NCI-H524 (cell line): ENCODE measurements at places on chromosomes 16 and 17.

GRCh38 chr16:7148606-7149005, 184.0 kb upstream of the RBFOX1 start:
- DNase-seq: no peak

- no peak for DNase-seq
These were observed 17.2 kb downstream of the PRKCB start for GRCh38 chr16:23852794-23853562.

DNA sequence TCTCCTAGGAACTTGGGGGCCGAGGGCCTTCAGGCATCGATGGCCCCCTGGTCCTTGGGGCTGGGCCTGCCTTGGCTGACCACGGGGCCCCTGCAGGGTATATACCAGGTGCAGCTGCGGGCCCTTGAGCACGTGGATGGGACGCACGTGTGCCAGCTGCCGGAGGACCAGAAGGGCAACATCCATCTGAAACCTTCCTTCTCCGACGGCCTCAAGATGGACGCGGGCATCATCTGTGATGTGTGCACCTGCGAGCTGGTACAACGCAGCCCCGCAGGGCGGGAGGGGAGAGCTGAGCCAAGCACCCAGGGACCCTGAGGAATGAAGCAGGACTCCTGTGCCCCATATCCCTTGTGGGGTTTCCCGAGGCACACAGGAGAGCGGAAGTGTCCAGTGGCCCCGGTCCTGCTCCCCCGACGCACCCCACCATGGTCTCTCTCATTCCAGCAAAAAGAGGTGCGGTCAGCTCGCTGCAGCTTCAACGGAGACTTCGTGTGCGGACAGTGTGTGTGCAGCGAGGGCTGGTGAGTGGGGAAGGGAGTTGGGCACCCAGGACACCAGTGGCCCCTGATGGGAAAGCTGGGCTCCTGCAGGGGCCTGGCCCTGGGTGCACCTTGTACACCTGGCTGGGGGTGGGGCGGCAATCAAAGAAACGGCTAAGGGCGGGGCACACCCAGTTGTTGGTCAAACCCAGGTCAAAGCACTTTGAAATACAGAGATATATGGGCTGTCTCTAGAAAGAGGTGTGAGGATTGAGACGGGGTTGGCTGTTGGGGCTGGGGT, 10.6 kb downstream of the ITGB4 start:
- DNase-seq: no peak

DNA sequence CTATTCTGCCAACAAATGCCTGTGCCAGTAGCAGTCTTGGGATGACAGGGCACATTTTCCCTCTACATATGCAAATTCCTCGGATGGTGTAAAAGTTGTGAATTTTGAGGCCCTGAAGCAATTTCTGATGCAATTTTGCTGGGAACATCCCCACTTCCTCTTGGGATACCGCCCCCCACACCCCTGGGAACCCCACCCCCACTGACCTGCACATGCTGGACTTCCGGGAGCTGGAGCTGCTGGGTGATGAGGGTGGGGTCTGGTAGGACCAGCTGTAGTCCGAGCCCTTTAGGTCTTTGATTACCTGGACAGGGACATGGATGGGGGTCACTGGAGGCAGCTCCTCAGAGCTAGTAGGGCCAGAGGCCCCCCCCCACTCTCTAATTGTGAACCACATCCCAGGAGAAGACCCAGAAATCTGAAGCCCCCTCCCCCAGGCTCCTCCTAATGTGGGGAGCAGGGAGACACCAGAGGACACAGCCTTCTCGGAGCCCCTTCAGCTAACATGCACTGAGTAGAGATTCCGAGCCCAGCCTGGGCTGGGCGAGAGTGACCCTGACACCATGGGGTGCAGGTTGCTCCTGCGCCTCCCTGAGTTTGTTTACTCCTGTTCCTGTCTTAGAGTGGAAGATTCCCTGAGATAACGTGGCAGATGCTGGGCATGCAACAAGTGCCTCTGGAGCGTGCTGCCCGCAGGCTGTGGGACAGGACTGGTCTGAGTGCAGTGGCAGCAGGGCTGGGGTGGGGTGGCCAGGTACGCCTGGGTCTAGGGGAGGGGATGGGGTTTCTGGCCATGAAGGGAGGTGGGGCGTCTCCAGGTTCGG, 9.0 kb downstream of the MTSS2 start:
- no peak for DNase-seq

DNA sequence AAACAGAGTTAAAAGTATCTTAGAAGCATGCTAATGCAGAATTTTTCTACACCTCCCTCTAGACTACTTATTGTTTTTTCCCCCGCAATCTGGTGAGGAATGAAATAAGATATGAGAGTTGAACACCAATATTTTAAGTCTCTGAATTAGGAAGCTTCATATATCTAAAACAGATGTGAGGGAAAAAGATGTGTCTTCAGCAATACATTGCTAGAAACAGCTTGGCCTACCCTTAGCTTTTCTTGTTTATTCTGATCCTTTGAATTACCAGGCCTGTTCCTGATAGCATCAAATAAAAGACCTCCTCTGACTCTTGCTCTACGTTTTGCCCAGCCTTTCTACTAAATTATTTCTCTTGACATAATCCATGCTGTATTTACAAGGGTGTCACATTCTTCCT, 221.8 kb downstream of the CDH11 start:
- DNase-seq: no peak

DNA sequence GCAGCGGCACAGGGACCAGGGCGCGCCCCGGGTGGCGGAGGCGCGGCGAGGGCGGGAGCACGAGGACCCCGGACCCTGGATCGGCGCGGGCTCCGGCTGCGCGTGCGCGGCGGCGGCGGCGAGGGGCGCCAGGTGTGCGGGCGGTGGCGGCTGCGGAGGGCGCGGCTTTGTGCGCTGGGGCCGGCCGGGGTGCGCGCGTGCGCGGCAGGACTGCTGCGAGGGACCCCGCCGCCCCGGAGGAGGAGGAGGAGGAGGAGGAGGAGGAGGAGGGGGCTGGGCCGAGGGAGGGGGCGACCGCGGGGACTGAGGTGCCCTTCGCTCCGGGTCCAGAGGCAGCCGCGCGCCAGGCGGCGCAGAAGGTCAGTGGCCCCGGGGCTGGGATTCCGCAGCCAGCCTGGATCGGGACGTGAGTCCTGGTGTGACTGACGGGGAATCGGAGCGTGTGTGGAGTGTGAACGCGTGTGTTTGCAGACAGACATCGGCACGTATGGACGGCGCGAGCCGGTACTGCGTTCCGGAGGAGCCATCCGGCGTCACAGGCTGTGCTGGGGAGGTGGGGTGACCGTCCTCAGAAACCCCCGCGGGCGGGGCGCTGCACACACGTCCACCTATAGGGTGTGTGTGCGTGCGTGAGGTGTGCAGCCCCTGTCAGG, 19.5 kb upstream of the RAP1GAP2 start:
- peak; percentile 68 for DNase-seq

GRCh38 chr17:43175213-43176118, 4.5 kb downstream of the NBR1 start:
- no peak for DNase-seq

DNA sequence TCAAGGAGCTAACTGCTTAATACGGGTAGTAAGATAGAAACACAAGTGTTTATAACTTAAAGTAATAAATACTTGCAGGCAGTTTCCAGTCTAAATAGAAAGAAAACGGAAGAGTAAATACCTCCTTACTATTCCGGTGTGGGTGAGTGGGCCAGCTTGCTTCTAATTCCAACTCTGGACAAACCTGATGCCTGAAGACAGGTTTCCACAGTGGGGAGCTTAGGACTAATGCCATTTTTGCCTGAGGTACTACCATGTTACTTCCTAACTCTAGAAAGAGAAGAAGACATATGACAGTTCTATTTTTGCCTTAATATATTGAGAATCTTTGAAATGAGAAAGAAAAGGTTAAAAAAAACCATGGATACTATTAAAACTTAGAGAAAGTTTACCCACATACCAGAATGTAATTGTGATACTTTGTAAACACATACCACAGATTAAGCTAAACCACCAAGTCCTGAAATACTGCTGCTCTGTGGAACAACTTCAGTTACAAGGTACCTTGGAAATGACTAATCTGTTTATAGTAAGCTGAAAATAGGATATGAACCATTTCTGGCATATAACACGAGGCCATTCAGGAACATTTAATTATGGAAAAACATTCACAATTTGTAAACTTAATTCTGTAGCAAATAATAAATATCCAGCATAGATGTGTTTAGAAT, 70.2 kb downstream of the ZZEF1 start:
- no peak for DNase-seq

GRCh38 chr16:4625560-4626159, 1.0 kb downstream of the MGRN1 start:
- no peak for DNase-seq

GRCh38 chr16:29816694-29817441, 916 bp downstream of the PAGR1 start:
- DNase-seq: peak; percentile 76
